ENCODE measurements at places on chromosomes 1 and 21. TPM values are rescaled to one million over a fixed set of nuclear protein-coding genes. Genes with fewer than 3 reads are reported as not detected.

Gene RIPPLY3
- total RNA-seq, result 0.20 TPM

Gene ACP6
- total RNA-seq, result 28.1 TPM

Gene RAB42
- 3.9 TPM for total RNA-seq

Gene IL19
- total RNA-seq, result not detected

Gene WDR47
- 13.7 TPM for total RNA-seq

Gene TNNT2
- 31.4 TPM for total RNA-seq

Gene OR10J1
- total RNA-seq, result not detected

Gene COL16A1
- 15.2 TPM for total RNA-seq

Gene FMO1
- total RNA-seq, result not detected

Gene ARMH1
- 4.6 TPM for total RNA-seq

Gene FCRL6
- total RNA-seq, result 1.8 TPM

Gene GPR157
- total RNA-seq, result 16.6 TPM

Gene PODN
- 68.1 TPM for total RNA-seq

Gene SLC25A24
- 45.6 TPM for total RNA-seq

GRCh38 chr1:163083690-163084089 is 14.5 kb downstream of the RGS4 start:
- H3K4me3 ChIP-seq, result no peak overlapping the region
- H3K4me1 ChIP-seq, result peaks cover 8% of the 10 kb centered on the region
- no peak overlapping the region for H3K27ac ChIP-seq

DNA sequence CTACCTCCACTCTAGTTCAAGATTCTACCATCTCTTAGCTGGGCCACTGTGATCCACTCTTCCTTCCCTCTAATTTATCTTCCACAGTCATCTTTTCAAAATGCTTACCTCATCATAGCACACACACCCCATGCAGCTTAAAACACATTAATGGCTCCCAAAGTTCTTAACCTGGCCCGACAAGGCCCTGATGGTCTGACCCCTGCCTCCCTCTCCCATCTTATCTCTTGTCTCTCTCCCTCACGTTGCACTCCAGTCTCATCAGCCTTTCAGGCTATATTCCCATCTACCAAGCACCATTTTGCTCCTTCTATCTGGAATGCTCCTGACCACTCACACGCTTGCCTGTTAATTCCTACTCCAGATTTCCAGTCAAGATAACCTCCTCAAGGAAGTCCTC is 2.5 kb upstream of the ZBTB8A start:
- no peak overlapping the region for H3K4me3 ChIP-seq
- H3K27me3 ChIP-seq, result no peaks in the 10 kb centered on the region
- no peak for DNase-seq
- H3K4me1 ChIP-seq, result peaks cover 20% of the 10 kb centered on the region
- H3K27ac ChIP-seq, result no peak overlapping the region
- H3K36me3 ChIP-seq, result no peaks in the 10 kb centered on the region

DNA sequence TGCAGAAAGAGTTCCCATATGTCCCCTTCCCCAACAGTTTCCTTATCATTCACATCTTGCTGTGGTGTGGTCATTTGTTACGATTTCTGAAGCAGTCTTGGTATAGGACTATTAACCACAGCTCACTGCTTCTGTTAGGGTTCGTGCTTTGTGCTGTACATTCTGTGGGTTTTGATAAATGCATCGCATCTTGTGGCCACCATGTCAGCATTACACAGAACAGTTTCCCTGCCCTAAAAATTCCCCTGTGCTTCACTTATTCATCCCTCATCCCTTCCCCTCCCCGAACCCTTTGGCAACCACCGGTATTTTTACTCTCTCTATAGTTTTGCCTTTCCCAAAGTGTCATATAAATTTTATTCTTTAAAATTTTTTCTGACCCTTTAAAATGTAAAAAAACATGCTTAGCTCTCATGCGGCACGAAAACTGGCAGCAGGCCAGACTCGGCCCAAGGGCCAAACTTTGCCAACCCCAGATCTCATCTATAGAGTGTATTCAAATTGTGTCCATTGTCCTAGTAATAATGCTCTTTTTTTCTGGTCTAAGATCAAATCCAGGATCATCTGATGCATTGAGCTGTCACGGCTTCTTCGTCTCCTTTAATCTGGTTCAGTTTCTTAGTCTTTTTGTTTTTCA is 78.2 kb downstream of the SIM2 start:
- H3K27me3 ChIP-seq, result no peaks in the 10 kb centered on the region
- H3K4me3 ChIP-seq, result no peak overlapping the region
- no peaks in the 10 kb centered on the region for H3K36me3 ChIP-seq
- no peak overlapping the region for H3K27ac ChIP-seq
- DNase-seq, result no peak
- H3K4me1 ChIP-seq, result no peaks in the 10 kb centered on the region

- no peaks in the 10 kb centered on the region for H3K27me3 ChIP-seq
- no peak overlapping the region for H3K4me3 ChIP-seq
- no peak for DNase-seq
These were observed 131.5 kb downstream of the MAST2 start for GRCh38 chr1:45934947-45935346.

- peak overlapping the region; percentile 65 for H3K27ac ChIP-seq
- no peaks in the 10 kb centered on the region for H3K27me3 ChIP-seq
- H3K4me1 ChIP-seq, result peaks cover 32% of the 10 kb centered on the region
- peak; percentile 47 for DNase-seq
- no peak overlapping the region for H3K4me3 ChIP-seq
These were observed 54.2 kb downstream of the SLC37A1 start for GRCh38 chr21:42567861-42568260.

GRCh38 chr1:41855713-41856112 is 63.0 kb downstream of the HIVEP3 start:
- no peak overlapping the region for H3K4me3 ChIP-seq
- no peaks in the 10 kb centered on the region for H3K36me3 ChIP-seq
- no peak for DNase-seq
- H3K27me3 ChIP-seq, result no peaks in the 10 kb centered on the region
- peaks cover 3% of the 10 kb centered on the region for H3K4me1 ChIP-seq

- H3K4me3 ChIP-seq, result no peak overlapping the region
- H3K4me1 ChIP-seq, result peaks cover 35% of the 10 kb centered on the region
- no peaks in the 10 kb centered on the region for H3K36me3 ChIP-seq
- H3K27me3 ChIP-seq, result no peaks in the 10 kb centered on the region
- H3K27ac ChIP-seq, result peak overlapping the region; percentile 69
These were observed 633.0 kb downstream of the SMYD3 start for GRCh38 chr1:245873883-245874671.

- H3K36me3 ChIP-seq, result no peaks in the 10 kb centered on the region
- peaks cover 10% of the 10 kb centered on the region for H3K4me1 ChIP-seq
- H3K4me3 ChIP-seq, result no peak overlapping the region
- no peaks in the 10 kb centered on the region for H3K27me3 ChIP-seq
- no peak for DNase-seq
These were observed 2.0 kb upstream of the B3GALT5 start for GRCh38 chr21:39610703-39611102.

DNA sequence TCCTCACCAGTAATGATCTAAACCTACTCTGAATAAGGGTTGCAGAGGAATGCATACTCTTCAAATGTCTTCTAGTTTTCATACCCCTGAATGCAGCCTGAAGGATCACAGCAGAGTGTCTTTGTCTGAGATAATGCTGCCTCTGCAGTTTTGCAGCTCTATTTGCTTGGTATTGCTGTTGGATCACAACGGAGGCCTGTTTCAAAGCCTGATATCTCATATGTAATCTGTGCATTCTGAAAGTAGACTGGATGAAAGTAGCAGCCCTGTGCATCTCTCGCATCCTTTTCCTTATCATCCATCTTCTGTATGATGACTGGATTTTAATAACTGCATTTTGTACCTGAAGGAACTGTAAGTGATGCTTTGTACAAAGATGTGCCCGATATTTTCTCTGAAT is 34.9 kb upstream of the F13B start:
- no peaks in the 10 kb centered on the region for H3K27me3 ChIP-seq
- no peak overlapping the region for H3K4me3 ChIP-seq
- no peak for DNase-seq
- H3K27ac ChIP-seq, result no peak overlapping the region
- H3K36me3 ChIP-seq, result no peaks in the 10 kb centered on the region

- no peaks in the 10 kb centered on the region for H3K27me3 ChIP-seq
- H3K4me1 ChIP-seq, result peaks cover 3% of the 10 kb centered on the region
- DNase-seq, result no peak
- no peaks in the 10 kb centered on the region for H3K36me3 ChIP-seq
- no peak overlapping the region for H3K4me3 ChIP-seq
- no peak overlapping the region for H3K27ac ChIP-seq
These were observed 16.1 kb upstream of the SLC5A9 start for GRCh38 chr1:48206371-48206770.

DNA sequence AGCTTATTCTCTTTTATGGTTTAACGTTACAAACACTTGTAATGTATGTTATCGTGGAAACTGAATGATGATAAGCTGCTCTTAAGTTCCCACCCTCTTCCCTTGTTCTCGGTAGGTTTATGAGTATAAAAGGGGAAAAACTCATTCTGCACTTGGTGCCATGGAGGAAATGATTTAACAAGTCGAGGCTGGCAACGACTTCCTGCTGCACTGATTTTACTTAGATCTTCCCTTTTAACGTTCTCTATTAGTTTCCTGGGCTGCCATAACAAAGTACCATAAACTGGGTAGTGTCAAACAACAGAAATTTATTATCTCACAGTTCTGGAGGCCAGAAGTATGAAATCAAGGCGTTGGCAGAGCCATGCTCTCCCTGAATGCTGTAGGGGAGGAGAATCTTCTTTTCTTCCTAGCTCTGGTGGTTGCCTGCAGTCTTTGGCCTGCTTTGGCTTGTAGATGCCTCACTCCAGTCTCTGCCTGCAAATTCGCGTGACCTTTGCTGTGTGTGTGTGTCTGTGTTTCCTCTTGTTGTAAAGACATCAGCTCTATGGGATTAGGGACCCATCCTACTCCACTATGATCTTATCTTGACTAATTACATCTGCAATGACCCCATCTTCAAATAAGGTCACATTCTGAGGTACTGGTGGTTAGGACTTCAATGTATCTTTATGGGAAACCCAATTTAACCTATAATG is 26.3 kb downstream of the HUNK start:
- H3K4me1 ChIP-seq, result no peaks in the 10 kb centered on the region
- no peaks in the 10 kb centered on the region for H3K27me3 ChIP-seq

- H3K4me1 ChIP-seq, result no peaks in the 10 kb centered on the region
- H3K36me3 ChIP-seq, result no peaks in the 10 kb centered on the region
- H3K4me3 ChIP-seq, result no peak overlapping the region
- DNase-seq, result no peak
- H3K27ac ChIP-seq, result no peak overlapping the region
These were observed 12.4 kb downstream of the CDA start for GRCh38 chr1:20601129-20601825.

- H3K27me3 ChIP-seq, result no peaks in the 10 kb centered on the region
- no peak for DNase-seq
- H3K4me1 ChIP-seq, result peaks cover 51% of the 10 kb centered on the region
These were observed 21.6 kb downstream of the C2CD2 start for GRCh38 chr21:41932191-41932575.

DNA sequence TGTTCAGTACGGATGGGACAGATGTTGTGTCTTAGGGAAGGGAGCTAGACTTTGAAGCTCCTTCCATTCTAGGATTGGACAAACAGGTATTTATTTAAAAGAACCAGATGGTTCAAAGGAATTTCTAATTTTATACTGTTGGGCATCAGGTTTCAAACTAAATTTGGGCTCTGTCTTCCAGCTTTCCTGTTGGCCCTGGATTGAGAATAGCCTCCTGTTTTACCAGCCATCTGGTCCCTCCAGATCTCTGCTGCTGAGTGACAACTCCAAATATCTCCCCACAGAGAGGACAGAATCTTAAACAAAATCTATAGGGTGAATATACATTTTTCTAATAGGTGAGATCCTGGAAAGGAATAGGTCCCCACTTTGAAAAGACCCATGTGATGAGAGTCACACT is 52.5 kb upstream of the CNIH3 start:
- DNase-seq, result no peak
- no peaks in the 10 kb centered on the region for H3K36me3 ChIP-seq
- no peak overlapping the region for H3K4me3 ChIP-seq
- no peak overlapping the region for H3K27ac ChIP-seq

GRCh38 chr1:12177999-12178441 is 11.2 kb downstream of the TNFRSF1B start:
- peaks cover 97% of the 10 kb centered on the region for H3K4me1 ChIP-seq
- H3K27ac ChIP-seq, result peak overlapping the region; percentile 81
- H3K36me3 ChIP-seq, result no peaks in the 10 kb centered on the region
- peak; percentile 84 for DNase-seq
- no peaks in the 10 kb centered on the region for H3K27me3 ChIP-seq
- no peak overlapping the region for H3K4me3 ChIP-seq

DNA sequence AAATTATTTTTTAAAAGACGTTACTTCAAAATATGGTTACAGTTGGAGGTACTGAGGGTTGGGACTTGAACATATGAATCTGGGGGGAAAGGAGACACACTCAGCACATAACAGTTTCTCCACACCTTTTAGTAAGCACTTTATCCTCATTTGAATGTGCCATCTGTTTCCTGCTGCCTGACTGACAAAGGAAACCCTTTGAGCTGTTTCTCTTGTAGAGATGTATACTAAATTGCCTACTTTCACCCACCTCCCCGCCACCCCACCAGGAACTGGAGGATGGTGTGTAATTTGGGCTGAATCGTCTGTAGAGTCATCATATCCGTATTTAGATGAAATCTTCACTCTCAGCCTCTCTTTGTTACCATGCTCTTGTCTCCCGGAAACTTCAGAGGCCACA is 108.1 kb downstream of the KAZN start:
- H3K27ac ChIP-seq, result no peak overlapping the region
- no peak overlapping the region for H3K4me3 ChIP-seq
- H3K4me1 ChIP-seq, result no peaks in the 10 kb centered on the region

- no peaks in the 10 kb centered on the region for H3K4me1 ChIP-seq
- no peaks in the 10 kb centered on the region for H3K36me3 ChIP-seq
- no peak overlapping the region for H3K4me3 ChIP-seq
- no peaks in the 10 kb centered on the region for H3K27me3 ChIP-seq
- no peak overlapping the region for H3K27ac ChIP-seq
These were observed 19.1 kb downstream of the ABCA4 start for GRCh38 chr1:94101613-94102525.

DNA sequence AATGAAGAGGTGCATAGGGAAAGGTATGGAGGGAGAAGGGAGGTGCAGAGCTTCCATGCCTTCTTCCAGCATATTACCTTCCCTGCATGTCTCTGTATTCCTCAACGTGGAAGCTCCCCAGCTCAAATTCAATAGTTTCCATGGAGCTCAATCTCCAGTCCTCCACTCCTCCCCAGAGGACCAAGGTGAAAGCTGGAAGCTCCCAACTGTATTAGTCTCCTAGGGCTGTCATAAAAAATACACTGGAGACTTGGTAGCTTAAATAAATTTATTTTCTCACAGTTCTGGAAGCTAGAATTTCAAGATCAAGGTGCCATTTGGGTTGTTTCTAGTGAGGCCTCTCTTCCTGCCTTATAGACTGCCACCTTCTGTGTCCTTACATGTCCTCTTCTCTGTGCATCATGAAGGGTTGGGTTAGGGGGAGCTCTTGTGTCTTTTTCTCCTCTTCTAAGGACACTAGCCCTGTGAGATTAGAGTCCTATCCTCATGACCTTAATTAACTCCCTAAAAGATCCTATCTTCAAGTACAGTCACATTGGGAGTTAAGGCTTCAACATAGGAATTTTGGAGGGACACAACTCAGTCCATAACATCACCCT is 21.9 kb upstream of the RABGGTB start:
- peaks cover 3% of the 10 kb centered on the region for H3K36me3 ChIP-seq
- DNase-seq, result no peak
- no peaks in the 10 kb centered on the region for H3K4me1 ChIP-seq
- H3K4me3 ChIP-seq, result no peak overlapping the region
- H3K27ac ChIP-seq, result no peak overlapping the region
- no peaks in the 10 kb centered on the region for H3K27me3 ChIP-seq

- DNase-seq, result no peak
- peak overlapping the region; percentile 65 for H3K4me3 ChIP-seq
- H3K4me1 ChIP-seq, result peaks cover 30% of the 10 kb centered on the region
- peaks cover 7% of the 10 kb centered on the region for H3K36me3 ChIP-seq
- no peaks in the 10 kb centered on the region for H3K27me3 ChIP-seq
- H3K27ac ChIP-seq, result peak overlapping the region; percentile 91
These were observed 599 bp downstream of the MKNK1 start for GRCh38 chr1:46603481-46603857.
